CD4-positive, alpha-beta memory T cell (primary cell): ENCODE measurements at places on chromosomes 1 and 21.

GRCh38 chr1:236699366-236699765, 13.1 kb downstream of the ACTN2 start:
- no peak for DNase-seq

- no peak for DNase-seq
Observed at GRCh38 chr1:186953876-186954275, 125.1 kb downstream of the PLA2G4A start.

DNA sequence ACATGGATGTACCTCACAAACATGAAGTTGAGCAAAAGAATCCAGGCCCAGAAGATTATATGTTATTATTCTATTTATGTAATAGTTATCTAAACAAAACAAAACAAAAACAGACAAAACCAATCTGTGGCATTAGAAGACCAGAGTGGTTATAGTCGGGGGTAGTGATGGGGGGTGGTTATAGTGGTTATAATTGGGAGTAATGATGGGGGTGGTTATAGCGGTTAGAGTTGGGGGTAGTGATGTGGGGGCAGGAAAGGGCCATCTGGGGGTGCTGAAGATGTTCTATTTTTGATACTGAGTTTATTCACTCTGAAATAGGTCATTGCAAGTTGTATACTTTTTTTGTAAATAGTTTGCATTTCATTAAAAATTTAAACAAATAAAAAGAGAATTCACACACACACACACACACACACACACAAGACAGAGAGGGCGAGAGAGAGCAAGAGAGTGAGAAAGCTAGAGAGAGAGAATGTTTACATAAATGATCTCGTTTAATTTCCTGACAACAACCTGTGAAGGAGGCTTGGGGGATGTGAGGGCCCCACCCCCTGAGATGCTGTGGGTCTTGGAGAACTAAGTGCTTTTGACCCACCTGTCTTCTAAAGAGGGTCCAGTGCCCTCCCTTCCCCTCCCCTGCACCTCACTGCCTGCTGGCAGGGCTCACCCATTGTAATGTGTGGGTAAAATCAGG, 37.4 kb downstream of the RHOU start:
- DNase-seq: no peak

DNA sequence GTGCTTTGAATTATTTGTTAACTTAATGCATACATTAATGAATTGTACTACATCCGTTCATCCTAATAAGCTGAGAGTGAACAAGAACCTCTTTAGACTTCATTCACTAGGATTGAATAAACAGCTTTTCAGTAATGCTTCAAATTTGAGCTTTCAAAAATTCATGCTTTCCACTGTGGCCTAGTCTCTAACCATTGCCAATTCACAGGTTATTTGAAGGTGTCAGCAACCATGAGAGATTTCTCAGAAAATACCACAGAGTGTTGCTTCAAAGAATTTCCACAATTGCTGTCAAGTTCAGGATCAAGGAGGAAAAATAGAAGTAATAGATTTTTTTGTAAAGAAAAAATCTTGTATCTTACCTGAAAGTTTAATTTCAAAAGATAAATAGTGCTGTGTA, 72.7 kb downstream of the AK5 start:
- DNase-seq: no peak

DNA sequence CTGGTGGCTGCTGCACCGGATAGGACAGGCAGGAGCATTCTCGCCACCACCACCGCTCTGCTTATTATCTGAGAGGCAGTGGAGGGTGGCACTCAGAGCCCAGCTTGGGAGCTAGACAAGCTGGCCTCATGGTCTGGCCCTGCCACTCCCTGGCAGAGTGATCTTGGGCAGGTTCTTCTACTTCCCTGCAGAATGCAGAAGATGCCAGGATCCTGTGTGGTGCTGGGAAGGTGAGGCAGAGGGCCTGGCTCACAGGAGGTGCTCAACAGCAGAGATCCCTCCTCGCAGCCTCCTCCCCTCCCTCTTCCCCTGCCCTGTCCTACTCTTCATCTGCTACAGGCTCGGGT, 60.4 kb downstream of the ARHGEF10L start:
- DNase-seq: no peak

DNA sequence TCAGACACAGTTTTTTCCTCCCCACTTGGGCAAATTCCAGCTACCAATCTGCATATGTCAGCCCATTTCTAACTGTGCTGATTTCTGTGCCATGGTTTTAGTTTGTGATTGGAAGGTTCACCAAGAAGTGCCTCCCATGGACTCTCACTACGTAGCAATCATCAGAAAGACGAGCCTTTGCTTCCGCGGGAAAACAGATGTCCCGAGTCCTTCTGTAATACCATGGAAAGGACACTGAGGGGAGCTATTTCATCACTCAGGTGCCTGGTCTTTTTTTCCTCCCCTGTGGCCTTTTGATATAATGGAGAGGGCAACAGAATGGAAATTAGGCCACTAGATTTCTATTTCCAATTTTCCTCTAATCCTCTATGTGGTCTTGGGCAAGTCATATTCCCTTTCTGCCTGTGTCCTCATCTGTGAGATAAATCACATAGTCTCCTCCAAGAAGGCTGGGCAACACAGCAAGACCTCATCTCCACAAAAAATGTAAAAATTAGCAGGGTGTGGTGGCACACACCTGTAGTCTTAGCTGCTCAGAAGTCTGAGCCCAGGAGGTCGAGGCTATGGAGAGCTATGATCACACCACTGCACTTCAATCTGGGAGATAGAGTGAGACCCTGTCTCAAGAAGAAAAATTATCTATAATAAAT, 24.8 kb downstream of the LEMD1 start:
- peak; percentile 41 for DNase-seq

DNA sequence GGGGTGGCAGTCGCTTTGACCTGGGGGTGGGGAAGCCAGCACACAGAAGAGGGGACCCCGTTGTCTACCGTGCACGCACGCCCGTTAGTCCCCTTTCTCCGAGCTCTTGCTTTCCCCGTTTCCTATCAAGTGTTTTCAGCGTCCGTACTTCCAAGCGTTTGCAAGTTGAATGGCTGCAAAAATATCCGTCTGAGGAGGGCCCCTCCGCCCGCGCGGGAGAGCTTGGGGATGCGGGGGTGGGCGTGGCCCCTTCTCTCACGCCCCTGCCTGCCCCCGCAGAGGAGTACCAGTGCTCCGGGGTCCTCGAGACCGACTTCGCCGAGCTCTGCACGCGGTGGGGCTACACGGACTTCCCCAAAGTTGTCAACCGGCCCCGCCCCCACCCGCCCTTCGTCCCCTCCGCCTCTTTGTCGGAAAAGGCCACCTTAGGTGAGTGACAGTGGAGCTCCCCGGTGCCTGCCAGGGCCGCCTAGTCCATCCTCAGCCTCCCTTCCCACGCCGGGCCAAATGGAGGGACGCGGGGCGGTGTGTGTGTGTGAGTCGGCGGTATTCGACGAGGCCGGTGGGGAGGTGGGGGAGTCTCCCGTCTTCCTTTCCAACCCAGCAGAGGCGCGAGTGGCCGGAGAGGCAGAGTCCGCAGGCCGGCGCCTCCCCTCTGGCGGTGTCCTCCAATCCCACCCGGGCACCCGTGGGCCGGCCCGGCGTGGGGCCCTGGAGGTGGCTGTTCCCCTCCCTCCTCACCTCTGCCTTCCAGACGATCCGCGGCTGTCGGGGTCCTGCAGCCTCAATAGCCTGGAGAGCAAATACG, 3.4 kb downstream of the LRRC71 start:
- DNase-seq: no peak

GRCh38 chr1:51792864-51793263, 85.7 kb downstream of the NRDC start:
- no peak for DNase-seq

GRCh38 chr21:17539323-17539722, 26.5 kb downstream of the CXADR start:
- DNase-seq: no peak

- no peak for DNase-seq
Observed at GRCh38 chr1:71001624-71002023, 46.0 kb downstream of the PTGER3 start.

DNA sequence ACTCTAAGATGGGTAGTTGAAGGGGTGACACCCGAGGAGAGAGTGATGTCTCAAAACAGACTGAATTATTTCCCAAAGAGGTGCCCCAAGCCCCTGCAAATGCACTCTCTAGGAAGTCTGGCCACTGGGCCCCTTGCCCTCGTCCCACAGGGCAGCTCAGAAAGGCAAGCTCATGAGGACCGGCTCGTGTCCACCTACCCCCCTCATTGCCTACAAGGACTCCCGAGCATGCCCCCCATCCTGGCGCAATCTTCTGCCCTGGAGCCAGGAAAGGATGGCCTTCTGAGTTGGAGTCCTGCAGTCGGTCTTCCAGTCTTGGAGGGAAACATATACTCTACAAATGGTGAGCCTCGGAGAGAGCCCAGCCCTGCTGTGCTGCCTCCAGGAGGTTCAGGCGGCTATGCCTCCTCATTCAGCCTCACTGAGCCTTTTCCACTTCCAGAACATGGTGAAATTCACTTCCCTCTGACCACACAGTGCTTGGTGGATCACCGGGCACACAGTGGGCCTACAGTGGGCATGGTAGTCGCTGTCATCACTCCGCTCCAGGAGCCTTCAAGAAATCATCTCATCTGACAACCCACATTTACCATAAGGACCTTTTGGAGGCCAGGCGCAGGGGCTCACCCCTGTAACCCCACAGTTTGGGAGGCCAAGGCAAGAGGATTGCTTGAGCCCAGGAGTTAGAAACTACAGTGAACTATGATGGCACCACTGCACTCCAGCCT, 5.8 kb upstream of the WNT3A start:
- DNase-seq: no peak

DNA sequence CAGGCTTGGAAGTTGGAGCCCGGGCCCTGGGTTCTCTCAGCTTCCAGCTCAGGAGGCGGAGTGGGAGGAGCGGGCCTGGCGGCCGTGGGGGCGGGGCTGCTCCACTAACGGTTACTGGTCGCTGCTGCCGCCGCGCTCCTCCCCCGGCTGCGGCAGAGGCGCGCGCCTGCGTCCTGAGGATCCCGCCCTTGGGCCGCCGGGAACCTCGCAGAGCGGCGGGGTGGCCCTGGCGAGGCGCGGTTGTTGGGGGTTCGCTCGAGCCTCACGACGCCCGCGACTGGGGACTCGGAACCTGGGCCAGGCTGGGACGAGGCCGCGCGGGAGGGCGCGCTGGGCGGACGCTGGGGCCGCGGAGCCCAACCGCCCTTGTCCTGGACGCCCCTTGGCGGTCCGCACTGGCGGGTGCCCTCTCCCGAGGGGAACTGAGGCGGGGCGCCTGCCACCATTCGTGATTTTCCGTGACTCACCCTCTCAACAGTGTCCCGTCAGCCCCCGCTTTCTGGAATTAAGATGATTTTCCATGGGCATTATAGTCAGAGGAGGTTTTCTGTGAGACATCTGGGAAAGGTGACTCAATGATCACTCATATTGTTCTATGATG, 34.1 kb downstream of the OR2G3 start:
- no peak for DNase-seq

DNA sequence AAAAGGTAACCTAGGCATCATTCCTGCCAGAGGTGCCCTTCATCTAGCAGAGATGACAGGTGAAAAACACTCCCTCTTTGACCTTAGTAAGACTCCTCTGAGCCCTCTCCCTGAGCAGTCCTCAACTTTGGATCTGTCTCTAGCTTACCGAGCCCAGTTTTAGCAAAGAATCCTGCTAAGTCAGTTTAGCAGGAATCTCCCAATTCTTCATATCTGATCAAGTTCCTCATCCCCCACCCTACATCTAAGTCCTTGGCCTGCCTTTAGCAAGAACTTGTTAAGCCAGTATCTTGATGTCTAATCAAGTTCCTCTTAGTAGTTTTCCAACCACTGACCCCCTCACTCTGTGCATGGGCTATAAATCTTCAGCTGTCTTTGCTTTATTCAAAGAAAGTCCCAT, 235.6 kb downstream of the OMA1 start:
- DNase-seq: no peak

DNA sequence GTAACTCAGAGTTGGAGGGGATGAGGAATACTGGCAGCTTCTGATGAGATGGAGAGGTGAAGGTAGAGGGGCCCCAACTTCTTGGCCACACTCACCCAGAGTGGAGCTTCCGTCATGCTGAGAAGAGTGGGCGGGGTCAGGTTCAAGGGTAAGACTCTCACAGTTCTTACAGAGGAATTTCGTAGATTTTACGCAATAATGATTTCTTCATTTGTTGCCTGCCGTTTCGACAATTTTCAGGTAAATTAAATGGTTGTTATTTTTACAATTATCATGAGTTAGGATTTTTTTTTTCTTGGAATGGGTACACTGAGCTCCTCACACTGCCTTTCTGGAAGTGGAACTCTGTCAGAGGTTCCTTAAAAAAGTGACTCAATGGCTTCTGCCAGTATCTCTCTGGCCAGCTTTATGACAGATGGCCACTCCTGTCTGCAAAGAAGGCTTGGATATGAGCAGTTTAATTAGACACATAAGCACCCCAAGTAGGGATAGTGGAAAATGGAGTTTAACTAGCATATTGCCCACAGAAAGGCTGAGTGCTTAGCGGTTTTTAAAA, 13.8 kb upstream of the NLRP3 start:
- no peak for DNase-seq

GRCh38 chr1:2940178-2940577, 81.1 kb upstream of the ACTRT2 start:
- no peak for DNase-seq

DNA sequence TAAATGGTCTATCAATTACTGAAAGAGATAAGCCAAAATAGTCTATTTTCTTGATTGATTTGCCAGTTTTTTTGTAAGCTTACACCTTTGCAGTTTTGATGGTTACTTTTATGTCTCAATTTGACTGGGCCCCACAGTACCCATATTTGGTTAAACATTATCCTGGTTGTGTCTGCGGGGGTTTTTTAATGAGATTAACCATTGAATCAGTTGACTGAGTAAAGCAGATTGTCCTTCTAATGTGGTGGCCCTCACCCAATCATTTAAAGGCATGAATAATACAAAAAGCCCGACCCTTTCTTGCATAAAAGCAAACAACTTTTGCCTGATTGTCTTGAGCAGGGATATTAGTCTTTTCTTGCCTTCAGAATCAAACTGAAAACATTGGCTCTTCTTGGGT, 650.0 kb upstream of the RGS18 start:
- DNase-seq: no peak

DNA sequence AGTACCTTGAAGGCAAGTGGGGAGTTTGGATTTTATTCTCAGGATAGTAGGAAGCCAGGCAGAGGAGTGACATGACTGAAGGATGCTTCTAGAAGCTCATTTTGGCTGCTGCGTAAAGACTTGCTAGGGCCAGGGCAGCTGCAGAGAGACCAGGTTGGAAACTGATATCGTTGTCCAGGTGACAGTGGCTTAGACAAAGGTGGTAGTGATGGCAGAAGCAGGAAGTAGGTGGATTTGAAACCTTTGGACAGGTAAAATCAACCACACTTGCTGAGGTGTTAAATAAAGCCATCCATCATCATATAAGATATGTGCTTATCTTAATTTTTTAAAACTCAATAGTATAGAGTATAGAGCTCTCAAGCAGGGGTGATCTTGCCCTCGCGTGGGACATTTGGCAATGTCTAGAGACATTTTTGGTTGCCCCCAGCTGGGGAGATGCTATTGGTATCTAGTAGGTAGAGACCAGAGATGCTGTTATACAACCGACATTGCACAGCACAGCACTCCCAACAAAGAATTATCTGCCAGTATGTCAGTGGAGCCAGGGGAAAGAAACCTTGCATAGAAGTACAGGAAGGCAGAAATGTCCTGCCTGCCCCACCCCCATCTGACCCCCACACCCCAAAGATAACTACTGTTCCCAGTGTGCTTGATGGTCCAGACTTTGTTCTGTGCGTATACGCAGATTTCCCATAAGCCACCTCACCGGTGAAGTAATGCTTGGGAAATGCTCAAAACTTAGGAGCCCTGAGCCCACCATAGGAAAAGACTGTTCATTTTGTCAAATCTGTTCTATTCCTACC, 31.1 kb downstream of the TMEM51 start:
- DNase-seq: no peak
